ENCODE measurements at places on chromosomes 7 and 10.

DNA sequence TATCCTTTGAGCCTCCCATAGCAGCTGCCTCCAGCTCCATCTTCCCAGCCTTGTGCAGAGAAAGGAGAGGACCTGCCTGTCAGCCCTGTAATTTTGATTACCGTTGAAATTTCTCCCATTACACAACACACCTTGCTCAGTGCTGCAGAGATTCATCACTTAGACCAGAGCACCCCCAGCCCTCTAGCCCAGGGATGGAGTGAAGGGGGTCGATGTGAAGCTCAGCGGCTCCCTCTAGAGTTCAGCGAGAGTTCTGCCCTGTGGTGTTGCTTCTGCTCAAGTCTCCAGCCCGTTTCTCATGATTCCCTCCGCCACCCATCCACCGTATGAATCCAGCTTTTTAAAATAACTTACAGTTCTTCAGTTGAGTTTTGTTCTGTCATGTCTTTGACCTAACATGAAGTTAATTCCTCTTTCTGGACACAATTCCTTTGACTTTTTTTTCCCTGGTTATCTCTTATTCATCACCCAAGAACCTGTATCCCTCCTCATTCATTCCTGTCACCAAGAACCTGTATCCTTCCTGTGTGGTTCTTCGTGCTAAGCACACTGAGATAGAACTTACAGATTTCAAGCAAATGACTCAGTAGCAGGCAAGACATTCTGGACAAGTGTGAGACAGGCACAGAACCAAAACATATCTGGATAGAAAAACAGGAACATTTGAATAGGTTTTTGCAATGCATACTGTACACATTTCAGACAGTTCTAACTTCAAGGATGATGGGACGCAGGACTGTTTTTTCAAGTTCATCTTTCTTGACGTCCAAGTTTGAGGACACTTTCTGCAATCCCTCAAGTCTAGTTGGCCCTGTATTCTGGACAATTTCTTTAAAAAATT, 35.0 kb upstream of the ZNF32 start:
- peak; percentile 66 for DNase-seq

DNA sequence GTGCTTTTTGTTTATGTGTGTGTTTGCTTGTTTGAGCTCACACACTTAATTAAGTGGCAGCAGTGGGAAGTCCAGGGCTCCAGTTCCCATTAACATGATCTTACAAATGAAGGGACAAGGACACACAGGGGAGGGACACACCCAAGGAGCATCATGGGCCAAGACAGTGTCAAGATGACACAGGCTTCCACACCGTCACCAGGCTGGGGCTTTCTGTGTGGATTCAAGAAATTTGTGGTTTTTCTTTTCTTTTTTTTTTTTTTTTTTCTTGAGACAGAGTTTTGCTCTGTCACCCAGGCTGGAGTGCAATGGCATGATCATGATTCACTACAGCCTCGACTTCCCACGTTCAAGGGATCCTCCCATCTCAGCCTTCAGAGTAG, 173.6 kb downstream of the KIAA1217 start:
- no peak for DNase-seq

DNA sequence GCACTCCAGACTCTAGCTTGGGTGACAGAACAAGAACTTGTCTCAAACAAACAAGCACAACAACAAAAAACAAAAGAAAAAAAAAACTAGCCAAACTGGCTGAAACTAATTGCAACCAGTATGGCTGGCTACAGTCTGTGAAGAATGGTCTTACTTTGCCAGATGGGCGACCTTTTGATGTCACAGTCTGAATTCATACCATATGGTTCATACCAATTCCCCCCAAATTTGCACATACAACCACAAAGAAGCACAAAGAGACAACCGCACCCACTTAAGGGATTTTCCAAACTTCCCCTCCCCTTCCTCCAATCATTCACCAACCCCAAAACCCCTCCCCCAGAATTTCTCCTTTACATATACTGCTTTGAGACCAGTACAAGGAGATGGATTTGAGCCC, 114.2 kb downstream of the SPAG6 start:
- no peak for DNase-seq

- peak; percentile 71 for DNase-seq
These were observed 173.9 kb downstream of the ZNF438 start for GRCh38 chr10:30857803-30858202.

DNA sequence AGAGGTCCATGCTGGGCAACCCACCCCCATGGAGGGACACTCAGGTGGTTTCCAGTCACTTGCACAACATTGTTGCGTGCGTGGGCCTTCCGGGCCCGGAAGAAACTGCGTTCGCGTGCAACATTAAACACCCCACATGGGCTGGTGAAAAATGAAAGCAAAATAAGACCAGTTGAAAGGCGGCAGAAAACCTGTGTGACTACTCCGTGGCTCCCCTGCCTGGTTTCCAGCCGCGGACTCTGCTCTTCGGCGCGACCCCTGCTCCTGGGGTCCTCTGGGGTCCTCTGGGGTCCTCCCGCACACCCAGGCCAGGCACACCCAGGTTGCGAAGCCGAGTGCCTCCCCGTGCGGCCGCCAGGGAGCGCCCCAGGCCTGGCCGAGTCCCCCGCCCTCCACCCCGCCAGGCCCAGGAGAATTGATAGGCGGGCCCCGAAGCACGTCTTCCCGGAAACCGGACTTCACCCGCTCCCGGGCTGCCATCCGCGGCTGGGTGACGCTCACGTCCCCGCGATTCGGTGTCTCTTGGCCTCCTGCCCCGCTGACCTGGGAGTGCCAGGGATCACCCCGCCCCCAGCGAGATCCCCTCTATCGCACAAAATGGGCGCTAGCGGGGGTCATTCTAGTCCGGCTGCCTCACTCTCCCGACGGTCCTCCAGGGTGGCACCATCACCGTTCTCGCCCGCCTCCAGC, 1.9 kb upstream of the SH2D4B start:
- DNase-seq, result peak; percentile 91

DNA sequence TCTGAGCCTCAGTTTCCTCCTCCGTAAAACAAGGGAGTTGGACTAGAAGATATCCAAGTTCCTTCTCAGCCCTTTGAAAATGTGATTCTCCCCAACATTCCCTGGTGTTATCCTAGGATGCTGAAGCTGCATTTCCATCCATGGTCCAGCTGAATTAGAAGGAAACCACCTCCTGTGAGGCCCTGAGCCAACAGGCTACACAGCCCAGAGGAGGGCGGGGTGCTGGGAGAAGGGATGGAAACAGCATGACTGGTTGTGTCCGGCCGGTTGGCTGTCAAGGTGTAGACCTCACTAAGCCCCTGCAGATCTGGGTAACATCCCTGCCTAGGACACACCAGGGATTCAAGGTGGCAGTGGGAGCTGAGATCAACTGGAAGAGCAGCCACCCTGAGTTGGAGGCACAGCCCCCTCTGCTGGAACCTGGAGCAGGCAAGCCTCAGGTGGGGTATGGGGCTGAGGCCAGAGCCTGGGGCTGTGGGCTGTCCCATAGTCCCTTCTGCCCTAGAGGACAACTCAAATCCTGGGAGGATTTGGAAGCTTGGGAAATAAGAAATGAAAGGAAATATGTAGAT, 72.0 kb downstream of the PAX2 start:
- DNase-seq, result no peak

DNA sequence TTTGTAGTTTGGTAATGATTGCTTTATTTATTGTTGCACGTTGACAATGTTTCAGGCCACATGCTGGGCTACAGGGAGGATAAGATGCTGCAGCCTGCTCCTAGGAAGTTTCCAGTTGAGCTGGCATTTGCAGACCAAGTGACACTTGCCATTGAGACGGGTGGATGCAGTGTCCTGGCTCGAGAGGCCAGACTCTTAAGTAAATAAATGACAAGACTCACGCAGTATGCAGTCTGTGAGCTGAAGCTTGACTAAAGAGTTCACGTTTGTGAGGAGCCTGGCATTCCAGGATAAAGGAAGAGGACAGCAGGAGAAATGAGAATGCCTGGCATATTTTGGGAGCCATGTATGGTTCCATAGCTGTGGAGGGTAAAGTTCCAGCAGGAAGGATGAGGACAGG, 105.8 kb downstream of the BAMBI start:
- no peak for DNase-seq
